ENCODE measurements at places on chromosomes 2 and 18.

DNA sequence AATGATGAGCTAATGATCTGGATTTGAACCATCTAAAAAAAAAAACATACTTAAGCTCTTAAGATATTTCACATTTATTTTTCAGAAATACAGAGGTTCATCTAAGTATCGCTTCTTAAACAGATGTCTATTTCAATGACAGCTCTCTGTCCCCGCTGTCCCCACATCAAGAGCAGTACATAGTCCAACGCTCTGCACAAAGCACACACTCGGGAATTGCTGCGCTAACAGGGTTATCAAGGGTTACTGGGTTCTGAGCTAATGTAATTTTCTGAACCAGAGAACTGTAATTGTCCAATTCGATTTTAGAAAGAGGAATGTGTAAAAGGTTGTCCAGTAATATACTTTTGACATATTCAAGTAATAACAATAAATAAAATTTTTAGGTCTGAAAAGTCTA lies 58.8 kb upstream of the ST8SIA5 start:
- DNase-seq = no peak

GRCh38 chr2:24382363-24383073 lies 22.2 kb upstream of the ITSN2 start:
- DNase-seq = peak; percentile 46

DNA sequence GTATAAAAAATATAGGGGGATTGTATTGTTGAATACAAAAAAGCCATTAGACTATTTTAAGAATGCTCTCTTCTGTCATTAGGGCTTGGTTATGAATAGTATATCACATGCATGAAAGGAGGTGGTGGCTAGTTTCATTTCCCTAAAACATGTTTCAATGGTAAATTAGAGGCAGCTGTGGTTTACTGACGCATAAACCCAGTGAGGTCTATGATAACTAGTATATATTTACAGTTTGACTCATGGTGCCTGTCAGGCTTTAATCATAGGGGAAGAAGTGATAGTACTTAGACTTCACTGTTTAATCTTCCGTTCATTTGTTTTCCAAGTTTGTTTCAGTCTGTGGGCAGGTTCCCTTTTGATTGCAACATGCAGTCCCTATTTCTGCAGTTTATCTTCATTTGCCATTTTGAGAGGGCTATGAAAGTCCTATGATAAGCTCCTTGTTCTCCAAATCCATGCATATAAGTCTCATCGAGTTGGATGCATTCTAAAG lies 55.1 kb upstream of the MAP4K3 start:
- no peak for DNase-seq

GRCh38 chr2:7766978-7767565 lies 849.9 kb downstream of the RNF144A start:
- no peak for DNase-seq

GRCh38 chr18:66560094-66560493 lies 43.8 kb downstream of the CDH19 start:
- peak; percentile 40 for DNase-seq

All from NCI-H446 (cell line).